Hematopoietic multipotent progenitor cell (in vitro differentiated cells): ENCODE measurements at places on chromosomes 6 and 20. TPM values are rescaled to one million over a fixed set of nuclear protein-coding genes. Genes with fewer than 3 reads are reported as not detected.

The KCNK5 gene
- total RNA-seq, result 18.6 TPM

The NRSN1 gene
- total RNA-seq, result not detected

The CD24 gene
- 3.5 TPM for total RNA-seq

The PCMT1 gene
- 109 TPM for total RNA-seq

The LY6G6F gene
- total RNA-seq, result 0.54 TPM

The APOM gene
- total RNA-seq, result 3.8 TPM

The SIM1 gene
- total RNA-seq, result under 0.01 TPM

The TRERF1 gene
- total RNA-seq, result 10.8 TPM

The SUN5 gene
- total RNA-seq, result not detected

The APOBEC2 gene
- total RNA-seq, result not detected

The CLDN20 gene
- total RNA-seq, result not detected

The KHDC1L gene
- not detected for total RNA-seq

The APCDD1L gene
- total RNA-seq, result under 0.01 TPM

The FYN gene
- total RNA-seq, result 20.2 TPM

The PPP1R11 gene
- total RNA-seq, result 16.7 TPM

The TTK gene
- total RNA-seq, result 1.3 TPM

The FOXP4 gene
- total RNA-seq, result 3.0 TPM

The TREM1 gene
- 0.54 TPM for total RNA-seq

The RNF39 gene
- total RNA-seq, result not detected

The ZFP57 gene
- total RNA-seq, result 1.9 TPM

The RIPPLY2 gene
- total RNA-seq, result not detected

The CST5 gene
- not detected for total RNA-seq
